ENCODE measurements at places on chromosomes 7 and 10. TPM values are rescaled to one million over a fixed set of nuclear protein-coding genes. Genes with fewer than 3 reads are reported as not detected.

ANKRD30A gene
- not detected for total RNA-seq

- DNase-seq: no peak
Observed at GRCh38 chr7:79528421-79528820, 75.0 kb upstream of the MAGI2 start.

GRCh38 chr7:107914831-107915230 is 23.8 kb downstream of the DLD start:
- DNase-seq: peak; percentile 12

- no peak for DNase-seq
Observed at GRCh38 chr10:46198516-46198915, 88.3 kb upstream of the ANTXRL start.

GRCh38 chr10:110479710-110480109 is 18.0 kb upstream of the DUSP5 start:
- no peak for DNase-seq

- no peak for DNase-seq
Observed at GRCh38 chr10:585502-585901, 104.0 kb downstream of the DIP2C start.

- no peak for DNase-seq
Observed at GRCh38 chr7:104891949-104892348, 122.1 kb upstream of the KMT2E start.

DNA sequence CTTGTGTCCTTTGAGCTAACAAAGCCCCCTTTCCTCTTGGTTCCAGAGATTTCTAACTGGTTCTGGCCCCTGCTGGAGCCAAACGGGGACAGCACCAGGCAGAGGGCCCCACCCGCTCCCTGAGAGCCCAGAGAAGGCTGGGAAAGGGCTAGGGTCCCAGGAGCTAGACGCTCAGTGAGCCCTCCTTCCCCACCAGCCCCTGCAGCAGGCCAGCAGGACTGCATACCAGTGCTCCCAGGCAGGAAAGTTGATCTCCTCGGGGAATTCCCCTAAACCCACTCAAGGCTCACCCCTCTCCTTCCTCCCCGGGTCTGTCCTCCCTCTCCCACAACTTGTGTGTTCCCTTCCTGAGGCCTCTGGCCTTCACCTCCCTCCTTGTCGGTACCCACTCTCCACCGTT is 47.7 kb downstream of the PAX2 start:
- no peak for DNase-seq

DNA sequence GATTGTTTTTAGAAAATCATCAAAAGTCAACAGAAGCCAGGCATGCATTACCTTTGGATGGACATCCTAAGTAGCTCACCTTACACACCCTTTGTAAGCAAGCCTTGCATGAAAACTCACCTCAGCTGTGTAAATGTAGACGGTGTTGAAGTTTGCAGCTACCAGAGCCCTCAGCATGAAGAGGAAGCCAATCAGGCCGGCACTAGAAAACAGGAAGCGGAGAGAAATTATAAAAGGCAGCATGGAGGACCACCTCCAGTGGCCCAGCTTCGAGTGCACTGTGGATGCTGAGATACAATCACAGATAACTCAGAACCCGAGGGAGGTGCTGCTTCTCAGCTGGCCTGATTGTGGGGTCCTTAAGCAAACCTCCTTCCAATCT is 75.3 kb downstream of the SVOPL start:
- no peak for DNase-seq

GRCh38 chr10:119496273-119496672 is 46.2 kb downstream of the RGS10 start:
- DNase-seq: no peak

- no peak for DNase-seq
Observed at GRCh38 chr7:50389961-50390360, 60.2 kb downstream of the FIGNL1 start.

- no peak for DNase-seq
Observed at GRCh38 chr10:61124756-61125530, 181.0 kb upstream of the RHOBTB1 start.

GRCh38 chr7:1298931-1299885 is 66.5 kb downstream of the UNCX start:
- no peak for DNase-seq

- DNase-seq: no peak
Observed at GRCh38 chr10:25839683-25840082, 94.3 kb upstream of the MYO3A start.

ATRNL1 gene
- total RNA-seq: 0.77 TPM

DNA sequence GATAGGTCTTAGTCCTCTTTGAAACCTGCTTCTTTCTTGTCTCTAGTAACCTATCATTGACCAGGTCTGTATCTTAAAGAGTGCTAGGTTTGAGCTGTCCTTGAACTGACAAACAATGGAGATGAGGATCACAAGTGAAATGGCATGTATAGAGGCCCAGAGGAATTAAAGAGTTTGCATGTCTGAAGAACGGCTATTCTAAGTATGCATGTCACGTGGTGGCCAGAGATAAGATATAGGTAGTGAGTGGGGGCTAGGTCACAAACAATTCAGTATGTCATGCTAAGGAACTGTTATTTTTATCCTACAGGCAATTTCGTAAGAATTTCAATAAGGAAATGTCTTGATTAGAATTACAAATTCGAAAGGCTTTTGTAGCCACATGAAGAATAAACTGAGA is 95.3 kb downstream of the SUGCT start:
- no peak for DNase-seq

DNA sequence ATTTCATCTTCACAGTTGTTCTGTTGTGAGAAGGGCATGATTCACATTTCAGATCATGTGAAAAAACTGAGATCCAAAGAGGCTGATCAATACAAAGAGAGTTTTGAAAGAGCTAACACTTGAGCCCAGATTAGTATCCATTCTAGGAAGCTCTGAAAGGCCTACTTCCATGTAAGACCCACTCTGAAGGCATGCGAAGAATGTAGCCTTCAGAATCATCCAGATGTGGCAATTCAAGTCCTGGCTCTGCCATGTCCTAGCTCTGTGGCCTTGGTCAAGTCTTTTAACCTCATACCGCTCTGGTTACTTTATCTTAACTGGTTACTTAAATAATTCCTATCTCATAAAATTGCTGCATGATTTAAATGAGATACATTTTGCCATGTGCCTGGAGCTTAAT is 111.1 kb downstream of the FZD1 start:
- no peak for DNase-seq

TAS2R41 gene
- not detected for total RNA-seq

PPP1R17 gene
- not detected for total RNA-seq

GRCh38 chr7:103292122-103292521 is 5.1 kb upstream of the PMPCB start:
- DNase-seq: no peak

GNGT1 gene
- not detected for total RNA-seq

GRID2IP gene
- not detected for total RNA-seq

DNA sequence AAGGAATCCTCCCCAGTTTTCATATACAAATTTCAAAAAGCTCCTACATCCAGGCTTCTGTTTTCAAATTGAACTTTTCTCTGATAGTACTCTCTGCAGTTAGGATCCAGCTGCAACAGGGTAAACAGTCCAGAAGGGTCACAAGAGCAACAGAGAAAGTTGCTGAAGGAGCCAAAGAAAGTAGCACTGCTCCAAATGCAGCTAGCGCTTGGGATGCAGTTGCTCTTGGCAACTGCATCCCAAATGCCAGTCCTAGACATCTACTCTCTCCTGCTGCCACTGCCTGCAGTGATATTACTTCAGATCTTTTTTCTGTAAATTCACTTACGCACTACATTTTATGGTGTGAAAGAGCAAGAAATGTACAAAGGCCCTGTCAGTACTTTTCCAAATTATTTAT is 14.6 kb downstream of the GPR37 start:
- no peak for DNase-seq

IGF2BP3 gene
- 4.3 TPM for total RNA-seq

SPDYE16 gene
- total RNA-seq: not detected

ASB10 gene
- not detected for total RNA-seq

DNA sequence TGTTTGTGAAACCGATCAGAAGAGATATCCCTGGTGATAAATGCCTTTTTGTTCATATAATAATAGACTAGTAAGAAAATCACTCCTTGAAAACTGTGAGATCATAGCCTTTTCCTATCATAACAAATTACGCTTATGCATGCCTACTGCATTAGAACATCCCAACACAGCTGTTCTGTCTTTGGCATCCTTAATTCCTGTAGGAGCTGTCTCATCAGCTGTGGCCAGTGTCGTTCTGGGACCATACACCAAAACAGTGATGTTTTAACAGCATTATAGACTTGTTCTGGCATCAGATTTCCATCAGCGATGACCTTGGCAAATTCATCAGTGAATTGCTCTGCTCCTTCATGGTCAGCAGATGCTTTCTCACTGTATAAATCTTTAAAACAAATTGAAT is 423.6 kb upstream of the LRGUK start:
- peak; percentile 58 for DNase-seq
